ENCODE measurements at places on chromosomes 7 and 10.

DNA sequence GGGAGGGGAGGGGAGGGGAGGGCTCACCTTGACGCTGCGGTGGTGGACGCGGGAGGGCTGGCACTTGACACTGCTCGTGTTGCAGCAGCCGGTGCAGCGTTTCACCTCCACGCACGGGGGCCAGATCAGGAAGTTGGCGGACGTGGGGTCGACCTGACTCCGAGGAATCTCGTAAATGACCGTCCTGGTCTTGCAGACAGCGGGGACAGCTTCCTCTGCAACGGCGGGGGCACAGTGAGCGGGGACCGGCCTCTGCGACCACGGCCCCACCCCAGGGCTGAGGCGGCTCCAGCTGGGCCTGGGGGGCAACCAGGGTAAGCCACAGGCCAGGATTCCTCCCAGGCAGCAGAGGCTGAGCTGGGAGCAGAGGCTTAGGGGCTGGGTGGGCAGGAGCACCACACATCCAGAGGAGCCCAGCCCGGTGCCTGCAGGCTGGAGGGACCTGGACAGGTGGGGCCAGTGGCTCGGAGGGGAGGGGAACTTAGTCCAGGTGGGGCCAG lies 8.8 kb downstream of the PDGFA start:
- no peak for DNase-seq

- no peak for DNase-seq
Observed at GRCh38 chr10:57699944-57700343, 567.8 kb downstream of the IPMK start.

GRCh38 chr10:102396730-102397151 lies 1.2 kb downstream of the NFKB2 start:
- no peak for DNase-seq

- no peak for DNase-seq
Observed at GRCh38 chr7:121016966-121017365, 28.5 kb downstream of the CPED1 start.

DNA sequence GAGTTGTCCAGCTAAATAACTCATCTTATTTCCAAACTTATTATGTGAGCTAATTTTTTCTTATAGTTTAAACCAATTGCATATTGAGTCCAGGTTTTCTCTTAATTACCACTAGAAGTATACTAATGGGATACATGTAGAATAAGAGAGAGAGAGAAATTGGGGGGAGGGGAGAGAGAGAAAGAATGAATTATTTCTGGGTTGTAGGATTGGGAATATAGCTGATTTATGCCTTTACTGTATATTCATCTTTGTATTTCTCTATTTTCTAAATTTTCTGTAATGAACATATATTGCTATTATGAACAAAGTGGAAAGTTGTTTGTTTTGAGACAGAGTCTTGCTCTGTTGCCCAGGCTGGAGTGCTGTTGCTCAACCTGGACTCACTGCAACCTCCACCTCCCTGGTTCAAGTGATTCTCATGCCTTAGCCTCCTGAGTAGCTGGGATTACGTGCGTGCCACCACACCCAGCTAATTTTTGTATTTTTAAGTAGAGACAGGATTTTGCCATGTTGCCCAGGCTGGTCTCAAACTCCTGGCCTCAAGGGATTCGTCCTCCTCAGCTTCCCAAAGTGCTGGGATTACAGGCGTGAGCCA lies 26.1 kb upstream of the ITGB1 start:
- DNase-seq = no peak

- DNase-seq = no peak
Observed at GRCh38 chr10:74337330-74338016, 186.5 kb downstream of the ADK start.

GRCh38 chr10:15703151-15703880 lies 16.4 kb downstream of the ITGA8 start:
- no peak for DNase-seq

DNA sequence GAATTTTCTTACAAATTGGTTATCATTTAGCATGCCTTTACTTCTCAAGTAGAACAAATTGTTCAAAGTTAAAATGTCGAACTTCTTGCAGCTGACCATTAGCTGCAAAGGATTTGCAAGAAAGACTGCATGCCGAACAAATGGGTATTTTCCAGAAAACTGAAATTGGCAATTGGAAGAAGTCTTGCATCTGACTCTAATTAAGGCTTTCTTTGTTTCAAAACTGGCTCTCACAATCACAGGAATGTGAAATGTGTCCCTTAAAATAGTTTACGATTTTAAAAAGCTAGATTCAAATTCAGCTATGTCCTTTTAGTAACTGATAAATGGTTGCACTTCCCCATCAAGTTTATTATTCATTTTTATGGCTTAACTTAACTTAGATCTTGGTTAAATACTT lies 207.9 kb downstream of the ARL4A start:
- DNase-seq = no peak

GRCh38 chr7:99949645-99950228 lies 20.3 kb upstream of the GJC3 start:
- DNase-seq = no peak

DNA sequence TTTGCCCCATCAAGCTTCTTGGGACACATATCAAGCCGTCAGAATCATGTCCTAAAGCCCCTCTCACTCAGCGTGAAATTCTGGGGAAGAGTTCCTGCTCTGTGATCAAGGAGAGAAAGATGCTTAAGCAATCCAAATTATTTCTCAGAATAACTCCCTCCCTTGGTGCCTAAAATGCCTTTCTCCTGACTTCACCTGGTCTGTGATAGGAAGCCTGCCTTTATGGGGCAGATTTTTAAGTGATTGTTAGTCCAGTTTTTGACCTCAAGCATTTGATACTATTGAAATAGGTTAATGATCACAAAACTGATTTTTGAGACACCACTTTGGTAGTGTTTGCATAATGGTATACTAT lies 76.4 kb upstream of the MAGI2 start:
- no peak for DNase-seq

DNA sequence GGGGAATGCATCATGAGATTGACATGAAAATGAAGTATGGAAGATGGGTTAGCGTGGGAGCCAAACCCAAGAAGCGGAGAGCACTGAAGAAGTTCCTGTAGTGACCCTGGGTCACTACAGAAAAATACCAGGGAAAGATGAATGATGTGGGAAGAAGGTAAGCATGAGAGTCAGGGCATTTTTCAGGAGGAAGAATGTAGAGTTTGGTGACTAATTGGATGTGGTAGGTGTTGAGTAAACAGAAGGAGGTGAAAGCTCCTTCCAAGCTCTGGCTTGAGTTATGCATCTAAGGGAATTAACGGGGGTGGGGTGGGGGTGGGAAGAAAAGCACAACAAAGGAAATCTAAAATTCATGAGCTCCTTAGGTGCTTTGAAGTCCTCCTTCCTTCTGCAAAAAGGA lies 238.1 kb upstream of the AOAH start:
- DNase-seq = no peak

GRCh38 chr7:14016950-14017349 lies 27.5 kb upstream of the ETV1 start:
- no peak for DNase-seq

DNA sequence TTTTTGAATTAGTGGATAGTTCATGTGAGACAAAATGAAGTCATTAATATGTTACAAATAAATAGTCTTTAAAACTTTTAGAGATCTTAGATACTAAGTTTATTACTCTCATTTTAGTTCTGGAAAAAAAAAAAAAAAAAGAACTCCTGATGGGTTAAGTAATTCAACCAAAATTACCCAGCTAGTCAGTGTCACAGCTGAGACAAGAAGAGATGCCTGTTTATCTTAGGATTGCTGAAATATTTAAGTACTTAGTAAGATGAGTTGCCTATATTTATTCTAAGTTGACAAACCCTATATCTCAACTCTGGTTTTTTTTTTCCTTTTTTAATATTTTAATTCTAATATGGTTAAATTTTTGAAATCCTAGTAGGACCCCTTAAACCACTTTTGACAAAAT lies 781.0 kb upstream of the LRRN3 start:
- no peak for DNase-seq

All from stimulated activated CD8-positive, alpha-beta memory T cell treated with anti-CD3 and anti-CD28 coated beads, Interleukin-4, amount 100 ng/mL, for 1 hour (primary cell).